Chondrocyte (in vitro differentiated cells): ENCODE measurements at places on chromosomes 5 and 9. TPM values are rescaled to one million over a fixed set of nuclear protein-coding genes. Genes with fewer than 3 reads are reported as not detected.

DNA sequence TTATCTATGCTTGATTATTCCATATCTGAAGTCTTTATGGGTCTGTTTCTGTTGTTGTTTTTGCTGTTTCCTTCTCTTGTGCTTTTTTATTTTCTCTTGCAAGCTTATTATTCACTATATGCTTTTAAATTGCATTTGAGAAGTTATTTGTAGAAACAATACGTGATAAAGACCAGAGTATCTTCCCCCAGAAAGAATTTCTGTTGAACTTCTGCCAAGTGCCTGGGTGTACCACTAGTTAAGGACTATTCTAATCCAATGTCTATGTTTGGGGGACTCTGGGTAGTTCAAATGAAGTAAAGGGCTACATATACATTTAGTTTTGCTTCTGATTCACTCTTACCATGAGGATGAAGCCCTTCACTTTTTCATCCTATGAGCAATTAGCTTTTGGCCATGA, 54.3 kb downstream of the SLF1 start:
- H3K27me3 ChIP-seq: no peaks in the 10 kb centered on the region
- H3K36me3 ChIP-seq: no peaks in the 10 kb centered on the region
- H3K27ac ChIP-seq: no peak overlapping the region
- H3K4me1 ChIP-seq: peaks cover 2% of the 10 kb centered on the region
- H3K4me3 ChIP-seq: no peak overlapping the region

GRCh38 chr5:117357886-117358285, 783.3 kb upstream of the SEMA6A start:
- no peaks in the 10 kb centered on the region for H3K27me3 ChIP-seq
- no peak for DNase-seq
- H3K27ac ChIP-seq: no peak overlapping the region
- H3K36me3 ChIP-seq: no peaks in the 10 kb centered on the region
- H3K4me1 ChIP-seq: no peaks in the 10 kb centered on the region
- no peak overlapping the region for H3K4me3 ChIP-seq

DNA sequence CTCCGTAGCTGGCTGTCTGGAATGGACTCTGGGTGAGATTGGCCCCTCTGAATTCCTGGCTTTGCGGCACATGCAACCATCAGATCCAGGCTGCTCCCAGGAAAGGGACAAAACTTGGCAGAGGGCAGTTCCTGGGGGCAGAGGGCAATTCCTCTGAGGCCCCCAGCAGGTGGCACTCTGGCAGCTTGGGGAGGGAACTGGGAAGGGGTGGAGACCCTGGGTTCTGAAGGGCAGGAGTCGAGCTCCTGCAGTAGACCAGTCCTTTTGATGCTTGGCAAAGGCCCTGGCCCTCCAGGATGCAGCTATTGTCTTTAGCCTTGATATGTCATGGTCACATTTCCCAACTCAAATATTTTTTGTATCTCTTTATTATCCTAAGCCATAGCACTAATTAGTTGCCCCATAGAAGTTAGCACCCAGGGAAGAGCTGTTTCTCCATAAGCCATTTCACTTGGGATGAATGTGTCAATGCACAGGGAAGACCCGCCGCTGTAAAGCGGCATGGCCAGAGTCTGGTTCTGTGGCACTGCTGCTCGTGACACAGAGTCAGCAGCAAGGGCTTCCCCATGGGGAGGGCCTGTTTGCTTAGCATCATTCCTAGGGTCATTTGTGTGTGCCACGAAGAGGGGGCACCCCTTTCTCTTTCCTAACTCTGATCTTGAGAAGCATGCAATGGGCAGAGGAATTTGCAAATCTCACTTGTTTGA, 51.2 kb upstream of the CDK20 start:
- H3K4me3 ChIP-seq: no peak overlapping the region
- H3K27me3 ChIP-seq: no peaks in the 10 kb centered on the region
- no peaks in the 10 kb centered on the region for H3K36me3 ChIP-seq
- H3K27ac ChIP-seq: no peak overlapping the region

DNA sequence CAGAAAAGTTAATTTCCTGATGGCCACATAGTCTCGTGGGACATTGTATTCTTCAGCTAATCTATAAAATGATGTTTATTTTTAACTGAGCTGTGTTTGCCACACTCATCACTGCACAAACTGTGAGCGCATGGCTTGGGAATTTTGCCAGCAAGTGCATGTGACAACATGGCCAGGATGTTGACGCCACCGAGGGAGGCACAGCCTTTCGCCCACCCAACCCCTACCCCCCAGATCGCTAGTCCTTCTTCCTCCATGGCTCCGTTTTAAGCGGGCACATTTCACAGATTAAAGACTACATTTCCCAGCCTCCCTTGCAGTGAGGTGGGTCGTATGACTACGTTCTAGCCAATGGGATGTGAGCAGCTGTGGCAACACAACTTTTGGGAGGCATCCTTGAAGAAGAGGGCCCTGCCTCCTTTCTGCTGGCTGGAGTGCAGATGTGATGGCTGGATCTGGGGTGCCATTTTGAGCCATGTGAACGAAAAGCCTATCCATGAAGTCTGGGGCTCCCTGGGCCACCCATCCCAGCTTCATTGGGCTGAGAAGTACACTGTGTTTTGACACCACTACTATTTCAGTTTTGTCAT, 7.9 kb downstream of the NRARP start:
- H3K27me3 ChIP-seq: peaks cover 2% of the 10 kb centered on the region
- H3K27ac ChIP-seq: no peak overlapping the region
- H3K36me3 ChIP-seq: no peaks in the 10 kb centered on the region

The FYB1 gene
- not detected in 3 replicates for total RNA-seq

The REEP5 gene
- total RNA-seq: 75.6 to 89.6 TPM (median 87.6 TPM) in 3 replicates
